LoVo (cell line): ENCODE measurements at places on chromosomes 2 and 18.
A peak's percentile ranks its signal among the peaks of the same experiment; 100 is the strongest.

DNA sequence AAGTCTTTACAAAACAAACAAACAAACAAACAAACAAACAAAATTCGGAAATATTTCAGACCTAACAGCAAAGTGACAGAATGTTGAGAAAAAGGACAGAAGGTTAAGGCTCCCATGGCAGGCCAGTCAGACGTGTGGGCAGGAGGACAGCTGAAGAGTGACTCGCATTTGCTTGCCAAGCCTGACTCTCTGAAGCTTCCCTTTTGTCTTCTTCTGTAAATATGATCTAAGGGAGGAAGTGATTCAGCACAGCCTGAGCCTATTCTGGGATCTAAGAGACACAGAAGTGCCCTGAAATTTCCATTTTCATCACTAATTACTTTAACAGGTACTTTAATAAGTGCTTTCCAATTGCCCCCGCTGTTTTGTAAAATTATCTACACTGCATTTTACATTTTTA lies 134.0 kb upstream of the LYPD1 start:
- DNase-seq = no peak

DNA sequence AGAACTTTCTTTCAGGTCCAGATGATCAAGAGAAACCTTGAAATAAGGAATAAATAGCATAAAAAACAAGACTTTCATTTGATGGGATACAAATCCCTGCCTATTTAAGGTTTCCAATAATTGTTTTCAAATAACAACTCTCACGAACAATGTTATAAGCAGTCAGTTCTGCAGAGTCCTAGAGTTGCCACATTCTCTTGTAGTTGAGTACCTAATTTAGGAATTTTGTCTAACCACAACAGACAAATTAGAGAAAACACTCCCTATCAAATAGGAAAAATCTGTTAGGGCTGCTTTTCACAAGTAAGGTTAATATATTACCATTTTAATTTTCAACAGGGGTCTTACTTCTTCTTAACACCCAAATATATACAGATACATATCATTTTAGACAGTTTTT lies 130.1 kb upstream of the CDH20 start:
- DNase-seq = no peak

DNA sequence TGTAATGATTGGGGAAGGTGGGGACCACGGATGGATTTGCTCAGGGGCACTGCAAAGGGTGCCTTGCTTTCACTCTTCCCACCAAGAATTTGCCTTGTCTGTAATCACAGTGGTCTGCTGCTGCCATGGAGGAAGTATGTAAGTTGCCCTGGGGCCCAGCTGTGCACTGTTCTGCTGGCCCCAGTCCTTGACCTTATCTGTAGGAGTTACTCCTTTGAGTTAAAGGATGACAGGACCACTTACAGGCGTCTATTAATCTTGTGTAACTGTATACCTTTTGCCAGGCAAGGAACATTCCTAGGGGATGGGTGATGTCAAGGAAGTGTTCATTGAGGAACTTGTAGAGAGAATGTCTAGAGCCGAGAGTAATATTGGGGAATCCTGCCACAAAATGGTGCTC lies 212.8 kb upstream of the LRRTM1 start:
- no peak for DNase-seq

DNA sequence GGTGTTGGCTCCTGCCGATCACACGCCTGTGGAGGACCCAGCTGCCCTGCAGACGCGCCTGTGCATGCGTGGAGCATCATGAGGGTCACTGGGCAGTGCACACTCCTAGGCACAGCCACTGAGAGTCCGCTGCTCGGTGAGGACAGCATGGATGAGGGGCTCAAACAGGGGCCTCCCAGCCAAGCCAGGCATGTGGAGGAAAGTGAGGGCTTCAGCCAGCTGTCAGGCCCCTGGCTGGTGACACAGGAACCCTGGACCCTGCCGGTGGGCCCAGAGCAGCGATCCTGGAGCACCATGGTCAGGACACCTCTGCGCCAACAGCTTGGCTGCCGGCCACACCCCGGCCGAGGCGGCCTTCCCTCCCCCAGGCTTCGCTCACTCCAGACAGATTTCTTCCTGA lies 171.2 kb downstream of the RTP5 start:
- no peak for DNase-seq

GRCh38 chr2:9959262-9959661 lies 7.8 kb downstream of the GRHL1 start:
- DNase-seq = no peak

- DNase-seq = peak; percentile 27
Measured at GRCh38 chr2:148021059-148021861, at the start of gene MBD5. Gene MBD5 (plus strand): TSS chr2:148021091.

GRCh38 chr18:8616028-8616401 lies 6.8 kb downstream of the RAB12 start:
- no peak for DNase-seq

- DNase-seq = peak; percentile 20
Measured at GRCh38 chr2:177772529-177772928, 300.0 kb downstream of the PDE11A start.

DNA sequence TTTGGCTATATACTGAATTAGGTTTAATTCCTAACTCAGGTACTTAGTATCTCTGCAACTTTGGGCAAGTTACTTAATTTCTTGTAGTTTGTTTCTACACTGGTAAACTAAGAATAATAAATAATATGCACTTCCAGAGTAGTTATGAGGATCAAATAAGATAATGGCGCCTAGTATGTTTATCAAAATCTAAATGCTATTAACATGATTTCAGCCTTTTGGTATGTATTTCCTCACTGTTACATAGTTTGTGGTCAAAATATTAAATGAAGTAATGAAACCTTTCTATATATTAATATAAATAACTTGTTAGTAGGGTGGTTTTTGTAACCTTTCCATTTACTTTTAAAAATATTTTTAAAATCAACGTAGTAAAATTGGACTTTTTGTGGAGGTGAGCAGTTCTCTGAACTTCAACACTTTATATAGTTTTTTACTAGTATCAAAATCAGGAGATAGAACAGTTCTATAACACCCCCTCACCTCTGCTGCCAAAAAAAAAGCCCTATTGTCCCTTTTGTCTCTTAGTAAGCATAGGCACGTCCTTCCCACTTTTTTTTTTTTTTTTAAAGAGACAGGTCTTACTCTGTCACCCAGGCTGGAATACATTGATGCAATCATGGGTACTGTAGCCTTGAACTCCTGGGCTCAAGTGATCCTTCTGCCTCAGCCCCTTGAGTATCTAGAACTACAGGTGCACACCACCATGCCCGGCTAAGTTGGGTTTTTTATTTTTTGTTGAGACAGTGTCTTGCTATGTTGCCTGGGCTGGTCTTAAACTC lies 44.8 kb downstream of the RAB3GAP1 start:
- no peak for DNase-seq

GRCh38 chr18:33277431-33277830 lies 163.1 kb downstream of the CCDC178 start:
- no peak for DNase-seq

DNA sequence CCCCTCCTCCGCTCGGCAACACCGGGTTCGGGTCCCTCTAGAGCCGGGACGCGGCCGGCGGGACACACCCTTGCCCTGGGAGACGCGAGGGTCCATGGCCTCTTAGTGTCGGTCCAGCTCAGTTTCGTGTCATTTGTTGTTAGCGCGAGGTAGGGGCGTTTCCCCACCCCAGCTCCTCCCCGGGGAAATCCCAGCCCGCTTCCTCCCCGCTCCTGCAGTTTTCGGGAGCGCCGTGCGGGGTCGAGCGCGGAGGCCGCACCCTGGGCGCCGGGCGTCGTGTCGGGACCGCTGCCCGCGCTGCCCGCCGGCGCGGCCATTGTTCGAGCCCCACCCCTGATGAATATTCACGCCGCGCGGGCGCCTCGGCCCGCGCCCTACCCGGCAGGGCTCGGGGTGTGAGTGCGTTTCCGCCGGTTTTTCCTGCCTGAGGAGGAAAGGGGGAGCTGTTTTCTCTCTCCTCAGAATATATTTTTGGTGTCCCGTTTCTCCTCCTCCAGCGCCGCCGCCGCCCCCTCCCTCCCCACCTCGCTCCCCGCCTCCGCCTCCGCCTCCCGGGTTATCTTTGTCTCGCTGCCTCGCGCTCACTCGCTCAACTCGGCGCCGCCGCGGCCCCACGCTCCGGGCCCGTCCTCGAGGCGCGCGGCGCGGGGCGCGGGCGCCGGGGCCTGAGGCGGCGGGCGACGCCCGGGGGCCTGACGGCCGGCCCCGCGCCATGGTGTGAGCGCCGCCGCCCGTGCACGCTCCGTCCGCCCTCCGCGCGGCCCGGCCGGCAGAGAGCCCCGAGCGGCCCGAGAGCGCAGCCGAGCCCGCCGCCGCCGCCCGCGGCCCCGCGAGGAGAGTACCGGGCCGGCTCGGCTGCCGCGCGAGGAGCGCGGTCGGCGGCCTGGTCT lies at the start of gene MAP4K4:
Gene MAP4K4 (plus strand): TSS at position 584 of the 890 bp plus-strand sequence. CDS start 374 bp downstream, outside the sequence.
- peak; percentile 80 for DNase-seq

DNA sequence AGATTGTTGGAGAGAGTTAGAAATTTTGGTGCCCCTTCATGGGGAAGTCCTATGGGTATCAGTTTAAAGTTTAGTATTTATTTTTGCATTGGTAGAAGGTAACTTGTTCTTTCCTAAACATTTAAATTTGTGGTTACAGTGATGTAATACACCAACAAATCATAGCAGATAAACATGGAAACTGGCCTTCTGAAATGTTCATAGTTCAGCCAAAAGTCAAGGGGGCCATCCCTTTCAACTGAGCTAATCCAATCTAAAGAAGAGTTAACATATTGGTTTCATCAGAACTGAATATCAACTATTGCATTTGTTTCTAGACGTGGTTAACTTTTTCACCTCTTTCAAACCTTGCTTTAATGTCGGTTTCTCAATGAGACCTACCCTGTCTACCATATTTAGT lies 46.3 kb downstream of the PPP1R1C start:
- no peak for DNase-seq

- no peak for DNase-seq
Measured at GRCh38 chr2:5360081-5360480, 332.1 kb upstream of the SOX11 start.

- DNase-seq = peak; percentile 97
Measured at GRCh38 chr2:677056-677958, at the start of gene TMEM18. Gene TMEM18 (minus strand): TSS chr2:677406. CDS start chr2:677345, 61 bp downstream.

DNA sequence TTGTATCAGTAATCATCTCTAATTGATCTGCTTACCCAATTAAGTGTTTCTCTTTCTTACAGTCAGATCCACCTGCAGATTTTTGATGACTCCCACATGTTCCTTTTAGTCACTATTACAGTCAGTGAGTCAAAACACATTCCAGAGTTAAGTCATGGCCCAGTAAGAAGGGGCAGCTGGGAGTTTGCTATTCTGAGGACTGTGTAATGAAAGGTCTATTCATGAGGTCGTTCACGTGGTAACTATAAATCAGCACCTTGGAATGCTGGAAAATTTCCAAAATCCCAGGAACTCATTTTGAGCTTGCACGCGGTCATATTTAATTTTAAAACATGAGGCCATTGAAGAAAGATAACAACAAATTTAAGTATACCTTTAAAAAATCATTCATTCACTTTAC lies 252.5 kb downstream of the XIRP2 start:
- DNase-seq = no peak

DNA sequence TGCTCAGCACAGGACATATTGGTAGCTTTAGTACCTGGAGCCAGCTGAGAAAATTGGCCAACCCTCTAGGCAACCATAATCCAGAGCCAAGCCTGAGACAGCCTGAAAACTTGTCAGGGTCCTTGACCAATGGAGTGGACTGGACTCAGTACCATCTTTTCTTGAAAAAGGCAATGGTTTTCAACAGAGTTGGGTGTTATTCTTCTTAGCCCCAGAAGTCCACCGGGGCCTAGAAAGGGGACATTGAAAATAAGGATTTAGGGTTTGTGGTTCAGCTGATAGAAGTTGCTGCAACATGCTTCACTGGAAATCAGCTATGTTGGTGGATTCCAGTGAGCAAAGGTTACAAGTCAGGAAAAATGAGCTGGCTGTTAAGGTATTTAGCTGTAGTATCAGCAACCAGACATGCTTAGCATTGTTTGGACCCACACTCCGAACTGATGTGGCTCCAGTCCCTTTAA lies 22.1 kb upstream of the CNOT11 start:
- no peak for DNase-seq

GRCh38 chr18:11767935-11768334 lies 78.9 kb downstream of the GNAL start:
- DNase-seq = peak; percentile 1

DNA sequence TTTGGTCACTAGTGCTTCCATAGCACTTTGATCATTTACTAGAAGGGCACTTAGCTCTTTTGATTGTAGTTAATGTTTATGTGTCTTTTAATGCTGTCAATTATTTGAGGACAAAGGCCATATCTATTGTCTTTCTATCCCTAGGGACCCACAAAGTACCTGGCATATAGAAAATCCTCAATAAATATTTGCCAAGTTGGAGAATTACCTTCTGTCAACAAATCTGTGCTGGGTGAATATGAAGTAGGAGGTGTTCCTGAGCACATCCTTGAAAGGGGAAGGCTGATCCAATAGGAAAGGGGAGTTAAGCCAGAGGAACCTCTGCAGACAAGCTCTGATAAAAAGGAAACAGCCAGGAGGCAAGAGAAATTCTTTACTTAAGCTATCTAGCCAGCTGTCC lies 8.2 kb downstream of the DPP4 start:
- DNase-seq = no peak
